Aorta (tissue), 5 donors: ENCODE measurements at places on chromosomes 3 and 15. TPM values are rescaled to one million over a fixed set of nuclear protein-coding genes. Genes with fewer than 3 reads are reported as not detected.

GRCh38 chr15:75721923-75722870 is 9.5 kb upstream of the CSPG4 start:
- no peak overlapping the region for H3K27ac ChIP-seq
- H3K36me3 ChIP-seq = no peaks in the 10 kb centered on the region
- peak; percentile 36 for DNase-seq
- no peak overlapping the region for H3K4me3 ChIP-seq

DNA sequence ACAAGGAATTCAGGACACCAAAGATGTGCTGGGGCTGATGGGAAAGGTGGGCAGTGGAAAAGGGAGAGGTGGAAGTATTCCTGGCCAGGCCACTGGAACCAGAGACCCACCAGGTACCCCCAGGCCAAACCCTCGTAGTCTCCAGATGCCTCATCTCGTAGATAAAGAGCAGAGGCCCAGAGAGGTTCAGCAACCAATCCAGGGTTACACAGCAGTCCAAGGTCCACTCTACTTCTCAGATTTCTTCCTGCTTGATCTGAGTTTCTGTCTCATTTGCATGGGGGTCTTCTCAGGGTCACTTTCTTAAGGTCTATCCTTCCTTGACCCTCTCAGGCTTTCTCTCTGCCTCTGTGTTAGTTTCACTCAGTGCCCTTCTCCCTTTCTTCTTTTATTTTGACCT is 5.1 kb downstream of the TTC21A start:
- H3K27ac ChIP-seq = no peak overlapping the region
- no peak overlapping the region for H3K4me3 ChIP-seq
- DNase-seq = no peak
- no peaks in the 10 kb centered on the region for H3K4me1 ChIP-seq
- no peaks in the 10 kb centered on the region for H3K36me3 ChIP-seq

DNA sequence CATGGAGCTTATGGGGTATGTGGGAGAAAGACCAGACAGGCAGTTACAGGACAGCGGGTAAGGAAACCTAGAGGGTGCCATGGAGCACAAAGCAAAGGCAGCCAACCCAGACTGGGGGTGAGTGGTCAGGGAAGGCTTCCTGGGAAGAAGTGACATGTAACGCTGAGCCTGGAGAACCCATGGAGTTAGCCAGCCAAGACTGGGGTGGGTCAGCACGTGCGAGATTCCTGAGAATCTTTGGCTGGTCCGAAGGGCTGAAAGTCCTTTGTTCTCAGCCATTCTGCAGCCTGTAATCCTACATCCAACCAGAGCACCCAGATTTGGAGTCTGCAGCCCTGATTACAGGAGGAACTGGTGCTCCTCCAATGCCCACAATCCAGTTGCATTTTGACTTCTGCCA is 120.1 kb upstream of the WNT5A start:
- H3K27ac ChIP-seq = no peak overlapping the region
- no peak overlapping the region for H3K4me3 ChIP-seq
- no peak for DNase-seq
- H3K27me3 ChIP-seq = no peaks in the 10 kb centered on the region

DNA sequence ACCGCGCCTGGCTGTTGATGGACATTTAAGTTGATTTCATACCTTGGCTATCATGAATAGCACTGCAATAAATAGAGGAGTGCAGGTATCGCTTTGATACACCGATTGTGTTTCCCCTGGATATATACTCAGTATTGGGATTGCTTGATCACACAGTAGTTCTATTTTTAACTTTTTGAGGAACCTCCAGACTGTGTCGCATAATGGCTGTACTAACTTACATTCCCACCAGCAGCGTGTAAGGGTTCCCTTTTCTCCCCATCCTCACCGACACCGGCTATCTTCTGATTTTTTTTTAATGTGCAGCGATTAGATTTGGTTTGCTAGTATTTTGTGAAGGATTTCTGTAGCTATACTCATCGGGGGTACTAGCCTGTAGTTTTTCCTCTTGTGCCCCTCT is 16.0 kb downstream of the RUBCN start:
- no peaks in the 10 kb centered on the region for H3K36me3 ChIP-seq
- H3K4me1 ChIP-seq = no peaks in the 10 kb centered on the region
- H3K27me3 ChIP-seq = no peaks in the 10 kb centered on the region
- no peak for DNase-seq
- no peak overlapping the region for H3K4me3 ChIP-seq

GRCh38 chr3:146390957-146391356 is 78.4 kb downstream of the PLSCR2 start:
- peaks cover 2% of the 10 kb centered on the region for H3K4me1 ChIP-seq
- DNase-seq = no peak
- H3K36me3 ChIP-seq = no peaks in the 10 kb centered on the region
- no peak overlapping the region for H3K4me3 ChIP-seq
- H3K27me3 ChIP-seq = no peaks in the 10 kb centered on the region

DNA sequence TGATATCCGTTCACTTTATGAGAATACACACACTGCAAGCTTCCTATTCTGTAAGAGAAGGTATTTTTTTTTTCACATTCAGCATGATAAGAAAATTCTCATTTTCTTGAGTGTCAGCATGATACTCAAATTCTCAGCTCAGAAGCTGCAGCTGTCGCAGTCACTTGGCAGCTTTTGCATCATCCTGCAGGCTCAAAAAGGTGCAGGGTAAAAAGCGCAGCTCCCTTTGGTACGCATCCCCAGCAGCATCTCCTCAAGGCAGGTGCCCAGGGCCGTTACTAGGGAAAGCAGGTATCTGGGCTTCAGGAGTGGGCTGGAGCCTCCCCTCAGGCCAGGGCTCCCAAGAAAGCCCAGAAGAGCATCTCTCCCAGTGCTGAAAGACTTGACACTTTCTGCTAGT is 22.3 kb downstream of the LNP1 start:
- no peak for DNase-seq
- H3K27ac ChIP-seq = no peak overlapping the region
- H3K36me3 ChIP-seq = no peaks in the 10 kb centered on the region
- H3K27me3 ChIP-seq = no peaks in the 10 kb centered on the region
- no peak overlapping the region for H3K4me3 ChIP-seq

DNA sequence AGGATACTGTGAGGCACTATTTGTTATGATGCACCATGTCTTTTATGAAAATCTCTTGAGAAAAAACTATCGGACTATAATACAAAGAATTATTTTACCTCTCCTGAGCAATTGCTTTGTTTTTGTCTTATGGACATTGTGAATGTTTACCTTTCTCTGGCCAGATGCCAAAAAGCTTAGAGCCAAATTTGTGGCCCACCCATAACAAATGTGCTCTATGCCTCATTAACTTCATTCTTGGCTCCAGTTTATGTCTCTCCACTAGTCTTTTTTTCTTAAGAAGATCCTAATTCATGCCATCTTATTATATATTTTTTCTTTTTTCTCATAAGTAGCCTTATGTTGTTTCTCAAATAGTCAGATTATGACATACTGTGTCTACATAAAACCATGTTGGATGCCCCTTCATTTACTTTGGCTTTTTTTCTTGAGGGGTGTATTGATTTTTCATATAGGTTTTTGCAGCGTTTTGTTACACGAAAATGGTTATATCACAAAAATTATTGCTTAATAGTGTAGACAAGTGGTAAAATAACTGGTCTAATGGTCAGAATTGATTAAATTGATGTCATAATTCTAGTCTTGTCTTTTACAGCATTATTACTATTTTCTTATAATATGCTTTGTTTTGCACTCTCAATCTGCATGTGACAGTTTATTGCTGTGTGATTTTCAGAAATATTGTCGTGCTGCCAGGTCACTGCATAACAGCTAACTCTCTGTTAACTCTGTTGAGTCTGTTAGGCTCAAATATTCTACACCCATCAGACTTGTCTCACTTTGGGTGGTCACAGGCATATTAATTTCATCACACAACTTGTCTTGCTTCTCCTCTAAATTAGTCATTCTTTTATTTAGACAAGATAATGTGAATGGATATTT is 18.2 kb downstream of the SENP8 start:
- no peaks in the 10 kb centered on the region for H3K36me3 ChIP-seq
- no peak for DNase-seq
- no peak overlapping the region for H3K27ac ChIP-seq
- H3K27me3 ChIP-seq = no peaks in the 10 kb centered on the region
- H3K4me3 ChIP-seq = no peak overlapping the region

DNA sequence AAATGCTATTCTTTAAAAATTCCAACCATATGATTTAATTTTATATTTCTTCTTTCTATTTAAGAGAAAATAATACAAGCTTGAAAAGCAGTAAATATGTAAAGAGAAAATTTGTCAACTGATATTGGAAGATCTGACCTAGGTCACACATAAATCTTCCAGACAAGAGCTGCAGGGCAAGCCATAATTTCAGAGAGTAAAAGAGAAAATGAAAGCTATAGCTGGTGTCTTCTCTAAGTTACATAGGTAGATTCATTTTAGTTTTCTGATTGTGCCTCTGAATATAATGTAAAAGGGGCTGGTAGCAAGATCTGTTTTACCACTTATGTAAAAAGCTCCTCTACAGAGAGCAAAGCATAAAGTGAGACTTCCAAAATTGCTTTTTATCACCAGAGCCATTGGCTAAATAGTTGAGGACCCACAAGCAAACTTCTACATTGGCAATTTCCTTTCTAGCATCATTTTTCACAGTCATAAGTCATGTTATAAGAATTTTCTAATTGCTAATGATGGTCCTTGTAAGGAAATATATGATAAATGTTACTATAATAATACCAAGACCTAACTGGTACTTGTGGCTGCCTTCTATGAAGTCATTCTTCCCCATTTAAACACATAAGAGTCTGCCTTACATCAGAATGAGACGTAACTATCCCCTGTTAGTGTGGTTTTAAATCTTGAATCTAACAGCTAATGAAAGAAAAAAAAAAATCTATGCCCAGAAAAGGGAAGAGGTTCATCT is 80.8 kb upstream of the SKOR1 start:
- H3K27ac ChIP-seq = no peak overlapping the region
- H3K27me3 ChIP-seq = no peaks in the 10 kb centered on the region
- H3K4me1 ChIP-seq = peaks cover 2% of the 10 kb centered on the region
- H3K36me3 ChIP-seq = no peaks in the 10 kb centered on the region

DNA sequence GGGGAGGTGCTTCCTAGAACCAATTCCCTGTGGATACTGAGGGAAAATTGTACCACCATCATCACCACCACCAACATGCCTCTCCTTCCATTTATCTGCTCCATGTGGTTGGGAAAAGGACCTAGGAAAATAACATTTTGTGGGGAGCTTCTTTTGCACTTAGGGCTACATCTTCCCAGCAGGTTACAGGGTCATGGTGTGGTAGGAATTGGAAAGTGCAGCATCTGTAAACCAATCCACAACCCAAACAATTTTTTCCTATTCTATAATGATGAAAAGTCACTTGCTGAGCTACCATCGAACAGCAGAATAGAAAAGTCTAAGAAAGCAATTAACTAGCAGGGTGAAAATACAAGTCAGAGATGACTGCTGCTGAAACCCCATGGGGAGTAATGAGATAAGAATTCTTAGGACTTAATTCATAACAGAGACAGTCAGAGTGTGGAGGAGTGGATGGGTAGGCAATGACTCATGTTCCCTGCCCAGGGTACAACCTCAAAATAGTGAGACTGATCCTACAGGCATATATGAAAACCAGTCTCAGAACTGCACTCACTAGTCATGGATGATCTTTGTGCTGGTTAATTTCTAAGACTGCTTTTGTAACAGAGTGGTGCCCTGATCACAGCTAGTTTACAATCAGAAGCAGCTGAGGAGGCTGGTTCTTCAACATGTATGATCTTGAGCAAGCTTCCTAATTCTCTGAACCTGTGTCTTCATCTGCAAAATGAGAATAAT is 38.1 kb upstream of the LEKR1 start:
- no peak for DNase-seq
- no peak overlapping the region for H3K27ac ChIP-seq
- H3K4me3 ChIP-seq = no peak overlapping the region
- no peaks in the 10 kb centered on the region for H3K4me1 ChIP-seq

DNA sequence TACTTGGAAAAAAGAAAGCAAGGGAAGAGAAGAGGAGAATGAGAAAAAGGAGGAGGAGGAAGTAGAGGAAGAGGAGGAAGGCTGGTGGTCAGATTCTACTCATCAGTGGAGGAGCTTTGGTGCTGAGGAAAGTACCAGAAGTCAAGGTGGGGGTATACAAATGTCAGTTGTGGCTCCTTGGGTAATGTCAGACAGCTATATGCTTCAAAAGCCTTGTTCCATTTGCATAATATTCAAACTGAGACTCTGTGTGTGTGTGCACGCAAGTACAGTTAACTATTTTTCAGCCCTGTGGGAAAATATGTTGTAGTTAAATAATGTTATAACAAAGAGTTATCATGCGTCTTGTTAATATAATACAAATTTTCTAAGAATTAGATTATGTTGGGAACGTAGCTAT is 609.7 kb downstream of the PDCD6IP start:
- no peaks in the 10 kb centered on the region for H3K4me1 ChIP-seq
- H3K27me3 ChIP-seq = no peaks in the 10 kb centered on the region
- no peak overlapping the region for H3K27ac ChIP-seq
- H3K36me3 ChIP-seq = no peaks in the 10 kb centered on the region
- H3K4me3 ChIP-seq = no peak overlapping the region
- DNase-seq = no peak

- H3K36me3 ChIP-seq = no peaks in the 10 kb centered on the region
- H3K4me1 ChIP-seq = no peaks in the 10 kb centered on the region
Measured at GRCh38 chr3:190404715-190405114, 16.8 kb downstream of the CLDN16 start.

DNA sequence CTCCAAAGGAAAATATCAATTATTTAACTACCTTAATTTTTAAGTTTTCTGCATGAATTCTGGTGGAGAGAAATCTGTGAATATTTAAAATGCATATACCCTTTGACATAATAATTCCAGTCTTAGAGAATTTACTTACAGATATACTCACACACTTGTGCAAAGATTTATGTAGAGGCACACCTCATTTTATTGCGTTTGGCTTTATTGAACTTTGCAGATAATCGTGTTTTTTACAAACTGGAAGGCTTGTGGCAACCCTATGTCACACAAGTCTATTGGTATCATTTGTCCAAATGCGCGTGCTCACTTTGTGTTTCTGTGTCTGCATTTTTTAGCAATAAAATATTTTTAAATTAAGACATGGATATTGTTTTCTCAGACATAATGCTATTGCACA is 81.5 kb downstream of the SENP2 start:
- H3K4me1 ChIP-seq = no peaks in the 10 kb centered on the region
- no peaks in the 10 kb centered on the region for H3K36me3 ChIP-seq
- no peaks in the 10 kb centered on the region for H3K27me3 ChIP-seq
- no peak overlapping the region for H3K4me3 ChIP-seq

GPR15 gene
- not detected for total RNA-seq

ISL2 gene
- total RNA-seq = not detected

KLHL40 gene
- not detected for total RNA-seq

CHDH gene
- 1.1 TPM for total RNA-seq

DLL4 gene
- total RNA-seq = 9.7 TPM

HEMK1 gene
- 21.3 TPM for total RNA-seq

SV2B gene
- 6.4 TPM for total RNA-seq
